ENCODE measurements at places on chromosomes 6 and 20.

DNA sequence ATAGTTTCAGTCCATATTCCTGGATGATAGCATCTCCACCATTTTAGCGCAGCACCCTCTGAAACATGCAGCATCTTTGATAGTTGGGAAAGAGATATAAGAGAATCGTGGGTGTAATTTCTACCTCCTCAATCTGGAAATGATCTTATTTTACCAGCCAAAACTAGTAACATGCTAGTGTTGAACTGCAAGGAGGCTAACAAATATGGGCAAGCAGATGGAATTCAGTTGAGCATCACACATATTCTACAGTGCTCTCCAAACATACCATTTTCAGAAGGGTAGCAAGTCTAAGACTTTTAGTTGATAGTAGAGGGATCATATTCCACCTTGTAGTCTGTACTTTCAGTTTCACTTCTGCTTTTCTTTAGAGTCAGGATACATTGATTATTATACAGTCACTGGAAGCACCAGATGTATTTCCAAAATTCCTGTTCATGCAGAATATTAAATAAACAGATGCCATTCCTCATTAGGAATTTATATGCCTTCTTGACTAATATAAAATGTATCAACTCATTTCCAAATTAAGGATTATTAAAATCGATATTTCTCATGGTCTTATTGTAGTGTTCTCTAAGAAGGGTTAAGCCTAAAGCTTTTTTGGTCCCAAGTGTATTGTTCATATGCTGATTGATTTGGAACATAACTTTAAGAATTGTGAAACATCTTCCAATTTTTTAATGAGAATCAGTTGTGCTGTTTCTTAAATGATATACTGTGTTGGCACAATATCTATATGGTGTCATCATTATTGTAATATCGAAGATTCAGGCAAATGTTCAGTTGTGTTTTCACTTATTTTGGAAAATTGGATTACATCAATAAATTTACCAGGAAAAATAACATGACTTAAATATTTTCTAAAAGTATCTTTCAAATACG lies 362.0 kb downstream of the CENPW start:
- DNase-seq: no peak

DNA sequence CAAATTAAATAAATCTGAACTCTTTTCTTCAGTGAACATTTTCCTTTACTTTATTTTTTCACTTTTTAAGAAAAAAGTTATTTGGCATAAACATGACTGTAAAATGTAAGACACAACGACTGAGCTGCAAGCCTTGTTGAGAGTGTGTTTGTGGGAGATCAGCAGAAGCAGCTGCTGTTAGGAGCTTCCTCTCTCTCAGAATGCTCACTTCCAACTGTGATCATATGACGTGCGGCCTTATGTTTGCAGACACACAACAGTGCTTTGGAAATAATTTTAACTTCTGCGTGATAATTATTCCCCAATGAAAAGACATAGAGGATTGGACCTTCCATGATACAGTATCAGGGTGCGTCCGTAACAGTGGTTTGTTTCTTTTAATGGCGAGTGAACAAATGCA lies 104.0 kb downstream of the ARHGAP18 start:
- no peak for DNase-seq

DNA sequence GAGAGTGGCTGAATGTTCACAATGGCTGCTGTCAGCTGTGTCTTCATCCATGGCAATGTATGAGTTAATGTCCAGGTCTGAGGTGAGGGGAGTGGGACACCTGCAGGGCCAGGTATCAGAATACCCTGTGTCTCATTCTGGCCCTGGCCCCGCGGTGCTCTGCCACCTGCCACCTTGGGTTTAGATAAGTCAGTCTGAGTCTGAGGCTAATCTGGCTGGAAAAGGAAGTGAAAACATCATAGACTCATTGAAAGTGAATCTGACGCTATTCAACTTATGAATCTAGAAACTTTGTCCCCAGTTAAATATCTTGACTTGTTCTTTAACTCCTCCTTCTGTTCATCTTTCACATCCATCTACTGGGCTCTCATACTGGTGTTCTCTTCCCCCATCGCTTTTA lies 267.1 kb upstream of the JAG1 start:
- DNase-seq: no peak

DNA sequence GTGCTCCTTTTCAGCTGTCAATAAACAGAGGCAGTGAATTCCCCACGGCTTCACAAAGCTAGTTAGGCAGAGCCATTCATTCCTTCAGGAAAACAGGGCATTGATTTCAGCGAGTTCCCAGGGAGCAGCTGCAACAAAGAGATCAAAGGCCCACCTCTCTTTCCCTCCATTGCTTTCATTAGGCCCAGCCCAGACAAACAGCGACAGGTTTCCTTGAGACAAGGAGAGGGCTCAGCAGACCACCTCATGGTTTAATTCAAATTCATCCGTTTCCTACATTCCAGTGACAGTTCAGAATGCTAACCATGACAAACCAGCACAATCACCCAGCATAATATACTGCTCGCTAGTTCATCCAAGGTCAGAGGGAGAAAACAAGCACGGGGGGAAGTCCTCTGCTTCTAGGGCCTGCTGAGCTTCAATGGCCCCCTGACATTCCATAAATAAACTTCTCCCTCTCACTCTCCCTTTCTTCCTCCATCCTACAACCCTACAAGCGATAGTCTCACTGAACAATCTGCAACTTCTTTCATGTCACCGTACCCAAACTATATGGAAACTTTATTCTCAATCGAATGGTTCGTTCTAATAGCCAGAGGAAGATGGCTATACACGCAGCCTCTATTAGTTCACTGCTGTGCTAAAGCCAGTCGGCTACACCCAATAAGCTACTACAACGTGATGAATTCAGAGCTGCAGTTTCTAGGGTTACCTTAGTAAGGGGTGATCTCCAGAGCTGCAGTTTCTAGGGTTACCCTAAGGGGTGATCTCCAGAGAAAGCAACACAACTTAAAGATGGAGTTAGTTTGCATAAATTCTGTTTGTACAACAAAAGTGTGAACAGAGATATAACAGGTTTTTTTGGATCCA lies 34.7 kb downstream of the PLAGL1 start:
- no peak for DNase-seq

- DNase-seq: no peak
Observed at GRCh38 chr6:33868141-33868540, 64.3 kb upstream of the MLN start.

GRCh38 chr6:84003131-84003530 lies 30.4 kb upstream of the MRAP2 start:
- no peak for DNase-seq

Data from hepatic stellate cell (primary cell).